ENCODE measurements at places on chromosomes 5 and 9. TPM values are rescaled to one million over a fixed set of nuclear protein-coding genes. Genes with fewer than 3 reads are reported as not detected.

CDC20B gene
- not detected for total RNA-seq

IL3 gene
- total RNA-seq, result not detected

PCDHB13 gene
- 5.9 TPM for total RNA-seq

AQP7 gene
- total RNA-seq, result 1.9 TPM

GRCh38 chr5:113140837-113141671 is 164.5 kb downstream of the DCP2 start:
- DNase-seq, result no peak

Data from urinary bladder (tissue), 4 donors.